ENCODE measurements at places on chromosomes 1 and 21.

- no peak for DNase-seq
These were observed 25.9 kb downstream of the C2CD2 start for GRCh38 chr21:41927727-41928409.

DNA sequence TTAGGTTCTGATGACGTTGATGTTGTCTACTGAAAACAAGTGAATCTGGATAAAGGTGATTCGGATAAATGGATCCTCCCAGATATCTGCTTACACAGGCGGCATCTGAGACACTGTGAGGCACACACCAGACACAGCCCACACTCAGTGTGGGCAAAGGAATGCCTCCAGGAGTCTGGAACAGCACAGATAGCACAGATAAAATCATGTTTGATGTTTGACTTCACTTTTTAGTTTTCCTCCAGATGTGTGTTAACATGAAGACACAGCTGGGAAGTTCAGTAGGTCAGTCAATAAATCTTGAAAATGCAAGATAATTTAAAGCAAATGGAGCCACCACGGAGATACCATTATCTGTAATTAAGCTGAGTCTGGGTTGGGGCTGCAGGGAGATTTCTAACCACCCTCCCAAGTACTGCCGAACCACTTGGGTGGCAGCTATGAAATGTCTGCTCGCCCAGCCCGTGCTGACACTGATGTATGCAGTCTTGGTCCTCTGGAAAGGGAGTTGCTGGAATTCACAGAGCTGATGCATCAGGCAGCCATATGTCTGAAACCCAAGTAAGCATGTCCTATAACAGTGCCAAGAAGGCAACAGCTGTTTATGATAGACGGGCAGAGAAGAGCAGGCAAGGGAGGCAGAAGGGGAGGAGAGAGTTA is 11.7 kb downstream of the CAPN9 start:
- DNase-seq, result no peak

GRCh38 chr1:156639601-156640101 is 2.3 kb upstream of the BCAN start:
- no peak for DNase-seq

GRCh38 chr1:248862998-248863881 is 4.4 kb upstream of the ZNF692 start:
- DNase-seq, result peak; percentile 71
